Cerebellar nuclear complex (tissue), 1 donor: ENCODE measurements at places on chromosomes 12 and 14.

GRCh38 chr14:70139384-70139783 is 49.4 kb downstream of the SLC8A3 start:
- DNase-seq, result no peak

- no peak for DNase-seq
Observed at GRCh38 chr12:106769078-106769477, 5.4 kb upstream of the RIC8B start.

GRCh38 chr12:452667-453210 is 7.0 kb upstream of the B4GALNT3 start:
- no peak for DNase-seq

- no peak for DNase-seq
Observed at GRCh38 chr12:9319842-9320173, 111.6 kb upstream of the PZP start.

DNA sequence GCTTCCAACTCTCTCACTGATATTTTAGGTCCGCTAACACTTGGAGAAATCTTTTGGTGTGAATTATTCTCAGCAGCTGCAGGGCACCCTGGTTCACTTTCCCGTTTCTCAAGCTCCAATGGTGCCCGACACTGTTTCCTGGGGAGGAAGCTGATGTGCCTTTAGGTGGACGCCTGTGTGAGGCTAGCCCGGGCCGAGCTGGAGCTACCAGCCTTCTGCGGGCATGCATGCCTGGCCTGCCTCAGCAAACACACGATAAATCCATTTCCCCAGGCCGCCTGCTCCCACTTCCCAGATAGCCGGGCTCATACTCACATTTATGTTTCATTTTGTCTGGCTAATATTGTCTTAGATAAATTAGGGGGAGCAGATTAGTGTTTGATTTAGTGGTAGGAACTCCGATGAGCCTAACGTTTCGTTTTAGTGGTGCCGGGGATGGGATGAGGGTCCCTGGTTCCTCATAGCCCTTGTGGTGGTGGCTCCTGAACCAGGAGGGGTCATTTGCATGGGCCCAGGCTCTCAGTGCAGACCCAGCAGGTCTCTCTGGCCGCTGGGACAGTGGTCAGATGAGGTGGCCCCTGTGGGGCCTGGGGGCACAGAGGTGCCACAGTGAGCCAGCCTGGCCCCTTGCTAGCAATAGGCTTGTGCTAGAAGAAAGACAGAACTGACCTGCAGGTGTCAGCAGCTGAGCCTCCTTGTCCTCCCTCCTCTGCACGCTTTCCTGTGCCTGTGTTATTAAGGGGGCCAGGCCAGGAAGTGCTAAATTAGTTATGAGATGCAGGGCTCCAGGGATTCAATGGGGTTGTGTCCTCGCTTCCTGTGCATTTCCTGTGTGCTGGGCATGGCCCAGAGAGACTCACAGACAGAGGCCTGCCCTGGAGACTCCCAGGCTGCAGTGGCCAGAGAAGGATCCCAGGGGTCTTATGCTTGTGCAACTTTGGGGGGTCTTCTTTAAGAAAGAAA is 88.3 kb downstream of the KIF26A start:
- no peak for DNase-seq

GRCh38 chr14:101945171-101945570 is 19.2 kb upstream of the DYNC1H1 start:
- no peak for DNase-seq

DNA sequence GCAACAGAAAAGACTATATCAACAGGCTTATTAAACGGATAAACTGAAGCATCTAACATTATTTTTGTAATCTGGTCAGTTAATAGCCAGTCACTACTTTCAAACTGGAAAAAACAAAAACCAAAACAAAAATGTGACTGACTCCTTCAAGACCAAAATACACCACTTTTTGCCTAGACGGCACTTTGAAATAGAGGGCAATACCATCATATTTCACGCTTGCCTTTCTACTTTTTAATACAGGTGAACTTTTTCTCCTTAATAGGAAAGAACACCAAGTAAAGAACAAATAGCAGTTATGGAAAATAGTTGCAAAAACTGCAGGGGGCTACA is 550 bp upstream of the NUP107 start:
- DNase-seq, result no peak

DNA sequence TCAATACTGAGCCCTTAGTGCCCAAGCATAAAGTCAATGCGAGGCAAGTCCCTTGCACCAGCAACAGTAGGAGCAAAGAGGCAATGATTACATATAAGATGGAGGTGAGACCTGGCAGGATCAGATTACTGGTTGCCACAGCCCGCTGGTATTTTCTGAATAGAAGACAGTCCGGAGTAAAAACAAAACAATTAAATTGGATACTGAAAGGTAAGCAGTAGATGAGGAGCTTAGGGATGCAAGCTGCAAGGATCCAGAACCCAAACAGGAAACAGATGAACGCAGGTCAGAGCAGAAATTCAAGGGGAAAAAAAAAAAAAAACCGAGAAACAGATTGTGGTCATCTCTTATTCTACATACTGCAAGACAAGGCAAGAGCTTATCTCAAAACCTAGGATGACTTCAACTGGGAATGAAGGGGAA is 119.6 kb downstream of the MED13L start:
- no peak for DNase-seq

DNA sequence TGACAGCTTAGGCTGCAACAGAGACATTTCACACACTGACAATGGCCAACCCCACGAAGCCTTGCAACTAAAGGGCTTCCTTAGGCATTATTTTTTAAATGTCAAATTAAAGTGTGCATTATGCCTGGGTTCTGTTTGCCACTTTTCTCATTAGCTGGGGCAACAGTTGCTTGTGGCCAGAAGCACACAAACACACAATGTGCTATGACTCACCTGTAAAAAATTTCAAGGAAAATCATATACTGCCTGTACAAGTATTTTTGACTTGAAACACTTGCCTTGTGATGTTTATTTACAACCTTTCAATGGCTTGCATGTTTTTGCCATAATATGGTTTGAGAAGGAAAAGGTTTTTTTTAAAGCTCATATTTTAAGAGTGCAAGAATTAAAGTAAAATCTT is 1.9 kb downstream of the NTN4 start:
- DNase-seq, result no peak

GRCh38 chr12:27064397-27065342 is 17.7 kb downstream of the C12orf71 start:
- no peak for DNase-seq

DNA sequence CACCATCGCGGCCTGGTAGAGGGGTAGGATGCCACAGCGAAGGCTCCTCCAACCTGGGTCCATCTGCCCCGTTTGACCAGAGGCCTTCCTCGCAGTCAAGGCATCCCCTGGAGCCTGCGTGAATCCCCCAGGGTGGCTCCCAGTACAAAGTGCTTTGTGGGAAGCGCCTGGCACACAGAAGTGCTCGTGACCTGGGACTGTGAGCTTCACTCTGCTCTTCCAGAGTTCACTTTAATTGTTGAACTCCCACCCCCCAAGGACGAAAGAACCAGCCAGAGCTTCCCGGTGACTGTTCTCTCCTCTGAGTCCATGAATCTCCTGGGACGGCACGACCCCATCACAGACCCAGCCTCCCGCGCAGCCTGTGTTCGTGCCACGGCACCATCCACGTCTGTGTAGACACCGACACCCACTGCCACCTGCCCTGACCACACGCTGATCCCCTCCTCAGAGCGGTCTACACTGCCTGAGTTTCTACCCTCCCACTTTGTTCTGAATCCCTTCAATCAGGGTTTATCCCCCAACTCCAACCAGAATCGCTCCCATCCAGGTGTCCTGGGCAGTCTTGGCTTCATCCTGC is 15.9 kb downstream of the P2RX2 start:
- no peak for DNase-seq

DNA sequence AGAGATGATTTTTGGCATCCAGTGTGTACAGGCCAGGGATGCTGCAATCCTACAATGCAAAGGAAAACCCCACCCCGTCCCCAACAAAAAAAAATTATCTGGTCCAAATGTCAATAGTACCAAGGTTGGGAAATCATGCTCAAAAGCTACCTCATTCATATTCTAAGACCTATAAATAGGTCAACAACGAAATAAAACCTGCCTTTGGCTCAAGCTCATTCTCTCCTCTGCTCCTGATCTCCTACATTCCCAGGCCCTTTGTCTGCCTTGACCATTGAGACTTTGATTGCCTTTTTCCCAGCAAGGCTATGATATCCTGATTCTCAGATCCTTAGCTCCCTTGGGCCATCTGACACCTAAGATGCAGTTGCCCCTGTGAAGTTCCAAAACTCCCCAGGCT is 30.0 kb downstream of the ANKS1B start:
- DNase-seq, result no peak

DNA sequence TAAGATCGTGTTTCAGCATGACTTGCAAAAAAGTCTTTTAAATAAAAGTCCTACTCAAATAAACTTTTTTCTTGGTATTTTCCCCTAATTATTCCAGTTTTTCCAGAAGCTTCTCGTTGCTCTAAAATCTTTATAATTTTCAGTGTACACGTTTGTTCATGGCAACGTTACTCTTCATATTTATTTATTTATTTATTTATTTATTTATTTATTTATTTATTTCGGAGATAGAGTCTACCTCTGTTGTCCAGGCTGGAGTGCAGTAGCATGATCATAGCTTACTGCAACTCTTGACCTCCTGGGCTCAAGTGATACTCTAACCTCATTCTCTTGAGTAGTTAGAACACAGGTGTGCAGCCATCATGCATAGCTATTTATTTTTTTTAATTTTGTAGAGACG is 438.3 kb upstream of the MDGA2 start:
- no peak for DNase-seq

DNA sequence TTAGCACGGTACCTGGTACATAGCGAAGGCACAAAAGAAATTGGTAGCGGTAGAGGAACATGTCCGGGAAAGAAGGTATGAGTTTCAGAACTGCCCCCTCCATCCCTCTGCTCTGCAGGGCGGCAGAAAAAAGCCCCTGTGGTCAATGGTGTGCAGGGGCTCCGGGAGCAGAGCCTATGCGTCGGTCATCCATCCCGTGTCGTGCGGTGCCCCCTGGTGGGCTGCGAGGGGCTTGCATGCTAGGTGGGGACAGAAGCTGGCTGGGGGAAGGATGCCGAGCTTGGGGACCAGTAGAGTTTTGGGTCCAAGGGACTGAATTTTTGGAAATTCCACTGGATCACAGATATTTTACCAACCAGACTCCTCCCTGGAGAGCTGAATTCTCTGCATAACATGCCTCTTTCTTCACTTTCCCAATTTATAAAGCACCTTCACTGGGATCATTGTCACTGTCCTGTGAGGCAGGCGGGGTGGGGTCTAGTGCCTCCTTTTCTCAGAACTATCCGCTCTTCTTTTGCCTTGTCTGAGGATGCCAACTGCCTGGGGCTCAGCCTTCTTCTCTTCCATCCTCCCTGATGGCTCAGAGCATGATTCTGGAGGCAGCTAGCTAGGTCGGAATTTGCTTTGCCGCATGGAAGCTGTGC is 148.7 kb downstream of the SMOC1 start:
- no peak for DNase-seq

DNA sequence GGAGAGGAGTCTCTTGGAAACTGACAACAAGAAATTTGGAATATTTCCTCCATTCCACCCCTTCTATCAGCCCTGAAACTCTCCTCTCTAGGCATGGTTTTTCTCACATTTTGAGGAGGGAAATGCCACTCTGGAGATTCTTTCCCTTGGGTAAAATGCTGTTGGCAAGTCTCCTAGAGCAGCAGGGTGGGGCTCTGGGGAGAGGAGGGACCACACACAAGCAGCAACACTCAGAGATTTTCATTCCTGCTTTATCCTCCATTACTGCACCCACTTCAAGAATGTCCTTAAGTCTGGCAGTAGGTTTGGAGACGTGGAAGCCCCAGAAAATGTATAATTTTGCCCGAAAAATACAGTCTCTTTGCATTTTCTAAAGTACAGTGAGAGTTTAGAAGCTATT is 130.8 kb upstream of the FLRT2 start:
- no peak for DNase-seq

- DNase-seq, result no peak
Observed at GRCh38 chr14:96267336-96267735, 11.3 kb downstream of the BDKRB1 start.

- no peak for DNase-seq
Observed at GRCh38 chr12:48947727-48948126, 9.6 kb downstream of the ARF3 start.

- DNase-seq, result no peak
Observed at GRCh38 chr14:64966976-64967375, 5.2 kb downstream of the RAB15 start.

DNA sequence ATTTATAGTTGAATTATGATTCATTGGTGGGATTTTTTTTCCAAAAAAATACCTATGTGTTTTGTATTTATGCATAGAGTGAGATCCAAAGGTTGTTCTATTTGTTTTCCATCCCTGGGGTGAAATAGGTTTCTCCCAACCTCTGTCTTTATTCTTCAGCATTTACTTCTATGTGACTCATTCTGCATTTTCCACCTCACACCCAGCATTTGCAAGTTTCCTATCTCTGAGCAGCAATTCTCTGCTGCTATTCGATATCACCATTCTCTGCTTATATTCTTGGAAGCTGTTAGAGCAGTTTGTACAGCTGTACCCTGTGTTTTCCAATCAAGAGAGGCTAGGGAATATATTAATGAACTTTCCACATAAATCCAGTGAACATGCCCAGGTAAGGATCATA is 538.9 kb downstream of the SNAPC1 start:
- DNase-seq, result no peak

GRCh38 chr14:104863131-104863862 is 1.8 kb upstream of the CEP170B start:
- no peak for DNase-seq

DNA sequence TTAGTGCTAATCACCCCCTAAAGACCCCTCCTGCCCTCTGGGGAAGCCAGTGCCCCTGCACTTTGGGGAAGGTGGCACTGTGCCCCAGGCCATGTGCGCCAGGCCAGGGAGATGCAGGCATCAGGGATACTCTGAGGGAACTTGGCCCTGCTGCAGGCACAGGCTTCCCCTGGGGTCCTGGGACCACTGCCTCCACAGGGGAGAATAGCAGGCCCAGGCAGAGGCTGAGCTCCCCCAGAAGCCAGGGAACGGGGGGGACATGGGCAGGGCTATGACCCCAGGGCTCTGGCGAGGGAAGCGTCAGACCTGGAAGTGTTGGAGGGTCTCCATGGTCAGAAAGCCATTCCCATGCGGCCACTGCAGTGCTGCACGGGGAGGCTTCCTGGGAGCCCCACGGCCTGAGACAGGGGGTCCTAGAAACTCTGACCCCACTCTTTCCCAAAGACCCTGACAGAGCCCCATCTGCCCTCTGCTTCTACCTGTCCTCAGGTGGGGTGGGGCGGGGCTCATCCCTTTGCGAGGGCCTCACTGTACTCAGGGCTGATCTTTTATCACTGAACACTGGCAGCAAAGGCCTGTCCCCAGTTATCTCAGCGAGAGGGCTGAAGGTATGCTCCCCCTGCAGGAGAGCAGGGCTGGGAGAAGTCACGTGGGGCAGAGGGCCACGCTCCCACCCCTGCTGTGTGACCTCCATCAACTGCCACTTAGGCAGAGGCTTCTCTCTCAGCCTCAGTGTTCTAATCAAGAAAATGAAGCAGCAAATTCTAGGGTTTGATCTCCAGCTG is 160.0 kb downstream of the CALM1 start:
- no peak for DNase-seq

DNA sequence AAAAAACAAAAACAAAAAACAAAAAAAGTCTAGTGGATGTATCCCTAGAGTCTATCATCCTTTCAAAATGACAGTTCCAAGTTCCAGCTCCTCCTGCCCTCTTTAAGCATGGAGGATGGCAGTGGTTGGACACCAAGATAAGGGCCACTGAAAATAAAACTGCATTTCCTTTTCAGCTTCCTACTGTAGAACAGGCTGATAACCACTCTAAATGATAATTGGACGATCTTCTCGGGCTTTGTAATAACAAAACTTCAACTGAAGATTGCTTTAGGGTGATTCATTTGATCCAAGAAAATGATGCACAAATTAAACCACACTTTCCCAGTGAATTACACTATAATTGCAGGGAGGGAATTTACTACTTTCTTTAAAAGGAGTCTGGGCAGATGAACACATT is 42.2 kb upstream of the CRACR2A start:
- DNase-seq, result no peak
